M059J (cell line): ENCODE measurements at places on chromosomes 1 and 21. TPM values are rescaled to one million over a fixed set of nuclear protein-coding genes. Genes with fewer than 3 reads are reported as not detected.
A peak's percentile ranks its signal among the peaks of the same experiment; 100 is the strongest.

DNA sequence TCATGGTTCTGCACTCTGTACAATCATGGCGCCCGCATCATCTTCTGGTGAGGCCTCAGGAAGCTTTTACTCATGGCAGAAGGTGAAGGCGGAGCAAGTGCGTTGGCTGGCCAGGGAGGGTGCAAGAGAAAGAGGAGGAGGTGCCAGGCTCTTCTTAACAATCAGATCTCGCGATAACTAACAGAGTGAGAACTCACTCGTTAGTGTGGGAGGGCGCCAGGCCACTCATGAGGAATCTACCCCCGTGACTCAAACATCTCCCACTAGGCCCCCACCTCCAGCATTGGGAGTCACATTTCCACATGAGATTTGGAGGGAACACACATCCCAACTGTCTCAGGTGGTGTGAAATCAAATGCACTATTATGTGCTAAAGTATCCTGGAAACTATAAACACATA is 220.2 kb upstream of the CSF3R start:
- DNase-seq, result no peak

DNA sequence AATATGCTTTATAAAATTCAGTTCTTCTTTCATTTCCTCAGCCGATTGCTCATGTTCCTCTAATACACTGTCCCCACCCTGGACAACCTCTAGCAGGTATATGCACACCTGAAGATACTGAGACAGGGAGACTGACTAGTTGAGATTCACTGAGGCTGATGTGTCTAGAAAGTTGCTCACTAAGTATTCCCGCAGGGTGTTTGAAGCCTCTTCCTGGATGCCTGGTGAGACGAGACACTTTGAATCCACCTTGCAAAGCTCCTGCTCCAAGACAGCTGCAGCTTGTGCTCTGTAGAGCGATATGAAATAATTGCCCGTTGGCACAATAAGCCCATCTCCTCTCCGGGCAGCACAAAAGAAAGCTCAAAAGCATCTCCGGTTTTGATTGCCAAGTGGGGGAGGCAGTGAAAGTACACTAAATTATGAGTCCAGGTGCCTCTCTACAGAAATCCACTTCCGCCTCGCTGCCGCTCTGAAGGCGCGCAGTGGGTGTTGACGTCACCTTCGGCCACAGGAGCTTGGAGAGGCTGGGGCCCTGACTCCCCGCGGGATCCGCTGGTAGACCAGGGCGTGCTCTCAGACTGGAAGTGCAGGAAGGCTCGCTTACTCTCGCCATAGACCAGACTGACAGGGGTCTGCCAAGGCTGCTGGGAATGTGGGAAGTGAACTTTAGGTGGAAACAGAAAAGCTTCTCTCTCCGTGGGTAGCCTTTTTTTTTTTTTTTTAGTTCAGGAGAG is 46.3 kb downstream of the GPA33 start:
- peak; percentile 83 for DNase-seq

DNA sequence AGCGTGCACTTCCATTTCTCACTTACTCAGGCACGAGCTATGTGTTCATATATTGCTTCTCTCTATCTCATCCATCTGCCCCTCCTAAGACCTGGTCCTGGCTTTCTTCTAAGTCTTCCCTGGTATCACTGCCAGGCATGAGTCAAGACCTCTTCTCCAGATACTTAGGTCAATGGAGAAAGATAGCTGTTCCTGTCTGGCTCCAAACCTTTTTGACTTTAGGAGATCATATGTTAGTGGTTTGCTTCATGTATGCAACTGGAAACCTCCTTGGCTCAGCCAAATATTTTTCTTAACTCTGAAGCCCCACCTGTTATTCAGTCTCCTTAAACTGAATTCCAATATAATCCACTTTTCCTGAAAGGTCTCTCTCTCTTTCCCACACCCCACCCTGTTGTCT is 211.6 kb upstream of the PTBP2 start:
- no peak for DNase-seq

DNA sequence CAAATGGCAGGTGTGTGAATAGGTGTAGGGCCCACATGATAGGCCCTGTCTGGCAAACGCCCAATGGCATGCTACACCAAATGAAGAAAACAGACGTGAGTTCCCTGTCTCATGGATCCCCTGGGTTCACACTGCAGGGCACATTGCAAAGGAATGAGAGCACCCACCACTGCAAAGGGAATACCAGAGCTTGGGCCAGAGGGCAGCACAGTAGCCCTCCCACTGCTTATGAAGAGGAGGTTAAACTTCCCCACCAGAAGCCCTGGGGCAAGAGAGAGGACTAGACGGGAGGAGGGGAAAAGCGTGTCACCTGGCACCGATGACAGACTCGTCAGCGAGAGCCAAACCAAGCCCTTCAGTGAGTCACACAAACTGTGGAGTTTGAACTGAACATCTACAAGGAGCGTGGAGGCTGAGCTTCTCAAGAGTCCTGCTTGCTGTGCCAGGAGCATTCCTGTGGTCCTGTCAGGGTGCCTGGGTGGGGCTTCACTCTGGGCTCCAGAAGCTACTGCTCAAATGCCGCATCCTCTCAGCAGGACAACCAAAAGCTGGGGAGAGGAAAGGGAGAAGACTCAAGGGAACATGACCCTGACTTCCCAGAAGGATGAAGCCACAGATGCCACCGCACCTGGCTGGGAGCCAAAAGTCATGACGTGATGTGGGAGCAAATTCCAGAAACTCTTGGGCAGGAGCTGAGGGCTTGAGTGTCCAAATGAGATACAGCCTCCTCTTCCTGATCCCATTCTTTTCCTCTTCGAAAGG is 61.1 kb downstream of the TOMM20 start:
- peak; percentile 100 for DNase-seq

DNA sequence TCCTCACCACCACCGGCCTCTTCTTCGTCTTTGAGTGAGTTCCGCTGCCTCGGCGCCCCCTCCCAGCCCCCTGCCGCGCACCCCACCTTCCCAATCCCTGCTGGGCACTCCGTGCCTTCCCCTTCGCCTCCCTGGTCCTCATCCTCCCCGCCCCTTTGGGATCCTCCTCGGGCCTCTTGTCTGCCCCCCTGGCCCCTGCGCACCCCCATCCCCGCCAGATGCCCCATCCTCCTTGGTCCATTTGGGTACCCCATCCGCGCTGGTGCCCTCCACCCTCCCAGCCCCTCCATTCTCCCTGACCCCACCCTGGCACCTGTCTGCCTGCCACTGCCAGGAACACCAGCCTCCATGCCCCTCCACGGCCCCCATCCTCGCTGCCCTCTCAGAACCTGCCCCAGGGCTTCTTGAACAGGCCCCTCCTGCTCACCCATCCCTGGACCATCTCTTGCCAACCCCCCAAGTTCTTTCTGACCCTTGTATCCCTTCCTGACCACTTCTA is 667 bp downstream of the ZDHHC18 start:
- no peak for DNase-seq

Gene CFAP141
- total RNA-seq, result not detected in 2 replicates

- no peak for DNase-seq
These were observed 94.5 kb downstream of the OLFM3 start for GRCh38 chr1:101902199-101902598.

DNA sequence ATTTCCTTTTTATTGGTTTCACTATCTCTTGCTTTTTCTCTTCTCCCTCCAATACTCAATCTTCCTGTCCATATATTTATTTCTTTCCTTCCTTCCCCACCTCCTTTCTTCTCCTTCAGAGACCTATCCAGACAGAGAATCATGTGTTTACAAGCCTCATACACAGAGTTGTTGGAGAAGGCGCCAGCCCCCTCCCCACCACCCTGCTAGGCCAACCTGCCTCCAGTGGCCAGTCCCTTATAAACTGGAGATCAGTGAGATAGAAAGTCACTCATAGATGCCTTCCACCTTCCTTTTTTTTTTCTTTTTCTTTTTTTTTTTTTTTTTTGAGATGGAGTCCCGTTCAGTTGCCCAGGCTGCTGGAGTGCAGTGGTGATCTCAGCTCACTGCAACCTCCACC is 53.3 kb downstream of the CD247 start:
- DNase-seq, result no peak

DNA sequence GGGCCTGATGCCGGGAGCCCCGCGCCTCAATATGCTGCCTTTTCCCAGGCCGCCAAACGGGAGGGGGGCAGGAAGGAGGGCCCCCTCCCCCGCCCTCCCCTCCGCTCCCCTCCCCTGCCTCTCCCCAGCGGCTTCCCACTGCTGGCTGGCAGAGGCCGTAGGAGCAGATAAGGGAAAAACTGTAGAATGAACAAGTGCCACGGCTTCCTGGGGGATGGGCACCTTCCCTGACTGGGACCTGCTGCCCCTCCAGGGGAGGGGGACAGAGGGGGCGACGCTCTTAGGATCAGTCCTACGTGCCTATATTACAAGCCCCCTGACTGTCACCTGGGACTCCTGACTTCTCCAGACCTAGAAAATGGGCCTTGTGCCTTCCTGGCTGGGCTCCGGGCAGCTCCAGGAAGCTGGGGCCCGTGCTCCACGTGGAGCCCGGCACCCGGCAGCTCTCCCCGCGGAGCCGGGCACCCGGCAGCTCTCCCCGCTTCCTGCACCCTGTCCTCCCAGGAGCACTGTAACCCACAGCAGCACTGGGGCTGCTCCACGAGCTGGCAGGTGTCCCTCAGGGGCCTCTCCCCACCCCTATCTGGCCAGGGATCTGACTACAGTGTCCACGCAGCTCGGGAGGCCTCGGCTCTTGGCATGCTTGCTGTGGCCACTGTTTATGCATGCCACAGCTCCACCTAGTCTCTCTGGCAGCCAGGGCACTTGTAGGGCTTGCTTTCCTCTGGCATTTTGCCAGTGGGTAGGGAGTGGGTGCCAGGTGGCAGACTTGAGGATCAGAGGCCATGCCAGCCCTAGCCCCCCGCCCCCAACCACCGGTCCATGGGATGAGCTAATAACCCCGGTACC is 674 bp upstream of the HES5 start:
- DNase-seq, result peak; percentile 54

- no peak for DNase-seq
These were observed 24.4 kb upstream of the COL18A1 start for GRCh38 chr21:45380566-45380965.

- no peak for DNase-seq
These were observed 287.5 kb upstream of the DAB1 start for GRCh38 chr1:57711326-57711725.

- DNase-seq, result no peak
These were observed 59.9 kb downstream of the WNT9A start for GRCh38 chr1:227887697-227888403.

Gene AMY1C
- not detected in 2 replicates for total RNA-seq

- DNase-seq, result no peak
These were observed 205.3 kb upstream of the RAB4A start for GRCh38 chr1:229065613-229066012.
